ENCODE measurements at places on chromosomes 1 and 21.

DNA sequence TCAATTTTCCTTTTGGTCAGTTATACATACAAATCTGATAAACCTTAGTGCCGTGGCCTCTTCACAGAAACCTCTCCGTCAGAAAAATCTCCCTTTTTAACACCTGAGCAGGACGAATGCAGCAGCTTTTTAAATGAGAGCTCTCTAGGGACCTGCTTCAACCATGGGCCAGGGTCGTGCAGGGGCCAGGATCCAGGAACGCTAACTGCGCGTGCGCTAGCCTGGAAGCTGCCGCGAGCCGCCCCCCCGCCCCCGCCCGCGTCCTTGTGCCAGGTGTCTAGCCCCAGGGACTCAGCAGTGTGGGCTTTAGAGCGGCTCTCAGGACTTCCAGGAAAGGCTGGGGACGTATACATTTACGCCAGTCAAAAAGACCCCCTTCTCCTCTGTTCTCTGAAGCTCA, 136.8 kb upstream of the FMN2 start:
- DNase-seq, result no peak

DNA sequence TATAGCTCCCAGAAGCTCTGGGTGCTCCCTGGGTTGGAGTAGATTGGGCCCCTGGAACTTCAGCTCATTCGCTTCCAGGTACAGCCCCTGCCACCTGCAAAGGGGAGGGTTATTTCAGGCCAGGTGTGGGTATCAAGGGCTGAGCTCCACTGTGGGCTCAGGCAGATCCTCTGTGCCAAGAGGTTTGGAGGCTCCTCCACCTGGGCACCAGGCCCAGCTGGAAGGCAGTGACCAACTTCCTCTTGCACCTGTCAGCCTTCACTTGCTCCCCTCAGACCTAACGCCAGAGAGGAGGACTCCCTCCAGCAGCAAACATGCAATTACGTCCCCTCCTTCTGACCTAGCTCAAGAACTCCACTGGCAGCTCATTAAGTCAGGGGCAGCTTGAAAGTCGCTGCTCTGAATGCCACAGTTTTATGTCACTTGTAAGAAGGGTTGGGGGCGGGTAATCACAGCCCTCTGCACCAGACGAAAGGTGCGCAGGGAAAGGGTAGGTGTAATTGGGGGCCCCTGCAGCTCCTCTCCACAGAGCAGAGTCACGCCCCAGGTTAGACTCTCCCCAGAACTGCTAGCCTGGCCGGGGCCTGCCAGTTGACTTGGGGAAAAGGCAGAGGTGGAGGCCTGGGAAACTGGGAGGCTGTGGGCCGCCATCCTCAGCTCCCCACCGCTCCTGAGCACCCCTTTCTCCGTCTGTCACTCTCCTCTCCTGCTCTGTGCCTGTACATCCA, 125.0 kb upstream of the TMPRSS2 start:
- no peak for DNase-seq

DNA sequence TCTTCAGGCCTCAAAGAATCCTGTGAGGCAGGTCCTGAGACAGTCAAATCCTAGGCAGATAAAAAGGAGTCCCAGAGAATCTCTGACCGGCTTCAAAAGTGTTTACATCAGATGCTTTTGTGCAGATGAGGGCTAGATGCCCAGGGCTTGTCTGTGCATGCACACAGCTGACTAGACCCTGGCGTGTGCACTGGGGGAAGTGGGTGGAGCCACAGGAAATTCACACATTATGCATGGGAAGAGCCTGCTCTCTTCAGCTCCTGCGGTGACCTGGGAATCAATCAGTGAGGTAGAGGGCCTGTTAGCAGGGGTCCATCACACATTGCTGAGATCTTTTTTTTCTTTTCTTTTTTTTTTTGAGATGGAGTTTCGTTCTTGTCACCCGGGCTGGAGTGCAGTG, 36.6 kb upstream of the NHLH2 start:
- DNase-seq, result no peak

- DNase-seq, result no peak
These were observed 69.2 kb downstream of the UMODL1 start for GRCh38 chr21:42140196-42140934.

- DNase-seq, result no peak
These were observed at the start of the genes PLA2G2C and UBXN10 for GRCh38 chr1:20185834-20186782. TSS of gene PLA2G2C (minus strand) at chr1:20186518. CDS start at chr1:20177363, 9,155 bp downstream. TSS of gene UBXN10 (plus strand) at chr1:20186096. CDS start at chr1:20190562, 4,466 bp downstream.

All from GOT3 (cell line).